ENCODE measurements at places on chromosomes 6 and 20.

DNA sequence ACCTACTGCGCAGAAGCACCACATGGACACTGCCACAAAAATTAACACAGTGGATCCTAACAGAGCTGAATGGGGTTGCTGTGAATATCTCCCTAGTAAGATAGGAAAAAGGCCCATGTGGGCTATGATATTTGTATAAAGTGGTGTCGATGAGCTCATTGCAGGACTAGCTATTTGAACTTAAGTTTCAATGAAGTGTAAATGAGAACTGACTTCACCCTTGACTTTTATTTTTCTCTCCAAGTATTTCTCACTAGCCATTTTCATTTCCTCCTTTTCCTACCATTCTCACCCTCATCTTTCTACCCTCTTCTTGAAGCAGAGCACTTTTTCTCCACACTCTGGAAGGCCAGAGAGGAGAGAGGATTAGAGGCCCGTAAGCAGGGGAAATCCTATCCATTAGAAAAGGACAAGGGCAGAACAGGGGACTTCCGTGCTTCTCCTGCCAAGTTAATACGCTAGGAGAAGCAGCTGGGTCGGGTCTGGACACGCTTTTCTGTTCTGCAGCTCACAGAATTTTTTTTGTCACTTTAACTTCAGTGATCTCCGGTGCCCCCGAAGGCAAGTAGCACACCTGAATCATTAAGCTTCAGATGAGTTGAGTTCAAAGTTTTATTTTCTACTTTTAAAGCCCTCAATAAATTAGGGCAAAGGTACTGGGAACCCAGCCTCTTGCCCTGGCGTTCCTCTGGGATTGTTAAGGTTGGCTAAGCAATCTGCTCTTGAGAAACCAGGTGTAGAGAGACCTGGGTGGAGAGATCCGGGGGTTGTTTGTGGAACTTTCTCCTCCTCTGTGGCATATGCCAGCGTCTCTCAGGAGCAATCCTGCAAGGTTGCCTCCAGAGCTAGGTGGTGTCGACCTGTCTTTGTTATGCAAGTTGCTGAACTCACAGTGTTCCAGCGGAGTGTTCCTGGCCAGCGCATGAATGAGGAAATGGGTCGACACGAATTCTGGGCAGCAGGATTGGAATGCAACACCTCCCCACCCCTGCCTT lies 56.2 kb upstream of the ARID1B start:
- DNase-seq = no peak

GRCh38 chr20:19018881-19019280 lies 193.6 kb upstream of the SLC24A3 start:
- DNase-seq = no peak

GRCh38 chr6:163490826-163491577 lies 76.5 kb downstream of the QKI start:
- no peak for DNase-seq

DNA sequence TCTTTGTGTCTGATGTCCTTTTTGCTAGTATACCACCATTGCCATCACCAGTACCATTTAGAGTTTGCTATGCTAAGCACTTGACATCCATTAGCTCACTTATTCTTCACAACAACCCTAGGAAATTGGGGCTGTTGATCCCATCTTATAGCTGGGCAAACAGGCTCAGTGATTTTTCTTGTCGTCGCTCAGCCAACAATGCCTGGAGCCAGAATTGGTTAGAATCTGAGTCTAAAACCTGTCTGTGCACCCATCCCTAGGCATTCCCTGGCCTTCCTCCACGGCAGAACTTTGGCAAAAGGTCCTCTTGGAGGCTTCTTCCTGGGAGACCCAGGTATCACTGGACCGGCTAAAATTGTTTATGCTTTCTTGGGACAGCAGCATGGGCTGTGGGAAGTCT lies 20.9 kb downstream of the PHF20 start:
- no peak for DNase-seq

GRCh38 chr6:154675602-154676088 lies 57.6 kb upstream of the SCAF8 start:
- DNase-seq = peak; percentile 47

Data from stimulated activated CD8-positive, alpha-beta memory T cell treated with anti-CD3 and anti-CD28 coated beads, Interleukin-4, amount 100 ng/mL, for 1 hour (primary cell).